GM23248 (cell line): ENCODE measurements at places on chromosomes 1 and 21. TPM values are rescaled to one million over a fixed set of nuclear protein-coding genes. Genes with fewer than 3 reads are reported as not detected.

Gene CELA2A
- total RNA-seq: not detected in 2 replicates

Gene NBPF20
- 1.4 and 3.0 TPM in 2 replicates for total RNA-seq

Gene TMEM54
- 41.7 and 60.4 TPM in 2 replicates for total RNA-seq

Gene RXRG
- not detected in 2 replicates for total RNA-seq

Gene FCRLB
- 8.3 and 14.5 TPM in 2 replicates for total RNA-seq

Gene TCP10L
- 0.97 TPM in 1 of 2 replicates, not detected in the other for total RNA-seq

Gene LCE3E
- total RNA-seq: not detected in 2 replicates

Gene AADACL3
- total RNA-seq: not detected in 2 replicates

Gene S100A1
- not detected in 2 replicates for total RNA-seq

Gene ANKRD35
- 0.38 and 0.65 TPM in 2 replicates for total RNA-seq

Gene NCMAP
- total RNA-seq: not detected in 2 replicates

Gene EVA1B
- total RNA-seq: 294 and 328 TPM in 2 replicates

Gene KIF21B
- under 0.01 TPM in 1 of 2 replicates, not detected in the other for total RNA-seq

Gene GPR153
- 8.0 and 8.6 TPM in 2 replicates for total RNA-seq

DNA sequence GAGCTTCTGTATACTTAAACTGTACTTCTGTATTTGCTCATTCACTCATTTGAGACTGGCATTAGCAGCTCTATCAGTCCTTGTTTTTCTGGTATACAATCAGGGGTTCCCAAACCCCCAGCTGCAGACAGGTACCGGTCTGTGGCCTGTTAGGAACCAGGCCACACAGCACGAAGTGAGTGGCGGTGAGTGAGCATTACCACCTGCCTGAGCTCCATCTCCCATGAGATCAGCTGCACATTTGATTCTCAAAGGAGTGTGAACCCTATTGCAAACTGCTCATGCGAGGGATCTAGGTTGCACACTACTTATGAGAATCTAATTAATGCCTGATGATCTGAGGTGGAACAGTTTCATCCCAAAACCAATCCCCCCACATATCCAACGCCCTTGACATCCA lies 18.2 kb upstream of the NUF2 start:
- H3K4me3 ChIP-seq: no peak overlapping the region
- H3K27me3 ChIP-seq: no peaks in the 10 kb centered on the region
- no peak for DNase-seq
- H3K27ac ChIP-seq: no peak overlapping the region

DNA sequence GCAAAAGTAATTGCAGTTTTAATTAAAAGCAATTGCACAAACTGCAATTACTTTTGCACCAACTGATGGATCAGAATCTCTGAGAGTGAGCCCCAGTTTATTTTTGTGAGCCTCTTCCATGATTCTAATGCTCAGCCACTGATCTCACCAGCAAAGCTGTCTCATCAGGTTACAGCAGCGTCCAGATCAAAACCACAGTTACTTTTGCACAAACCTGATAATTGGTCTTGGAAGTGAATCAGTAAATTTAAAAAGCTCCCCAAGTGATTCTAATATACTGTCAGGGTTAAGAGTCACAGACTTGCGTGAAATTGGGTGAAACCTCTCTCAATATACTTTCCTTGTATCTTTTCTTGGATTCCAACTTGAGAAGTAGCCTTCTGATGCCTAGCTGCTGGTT lies 13.5 kb upstream of the CR2 start:
- DNase-seq: no peak
- H3K27ac ChIP-seq: no peak overlapping the region

GRCh38 chr1:118143121-118143520 lies 41.9 kb downstream of the SPAG17 start:
- H3K36me3 ChIP-seq: no peaks in the 10 kb centered on the region
- no peaks in the 10 kb centered on the region for H3K27me3 ChIP-seq

DNA sequence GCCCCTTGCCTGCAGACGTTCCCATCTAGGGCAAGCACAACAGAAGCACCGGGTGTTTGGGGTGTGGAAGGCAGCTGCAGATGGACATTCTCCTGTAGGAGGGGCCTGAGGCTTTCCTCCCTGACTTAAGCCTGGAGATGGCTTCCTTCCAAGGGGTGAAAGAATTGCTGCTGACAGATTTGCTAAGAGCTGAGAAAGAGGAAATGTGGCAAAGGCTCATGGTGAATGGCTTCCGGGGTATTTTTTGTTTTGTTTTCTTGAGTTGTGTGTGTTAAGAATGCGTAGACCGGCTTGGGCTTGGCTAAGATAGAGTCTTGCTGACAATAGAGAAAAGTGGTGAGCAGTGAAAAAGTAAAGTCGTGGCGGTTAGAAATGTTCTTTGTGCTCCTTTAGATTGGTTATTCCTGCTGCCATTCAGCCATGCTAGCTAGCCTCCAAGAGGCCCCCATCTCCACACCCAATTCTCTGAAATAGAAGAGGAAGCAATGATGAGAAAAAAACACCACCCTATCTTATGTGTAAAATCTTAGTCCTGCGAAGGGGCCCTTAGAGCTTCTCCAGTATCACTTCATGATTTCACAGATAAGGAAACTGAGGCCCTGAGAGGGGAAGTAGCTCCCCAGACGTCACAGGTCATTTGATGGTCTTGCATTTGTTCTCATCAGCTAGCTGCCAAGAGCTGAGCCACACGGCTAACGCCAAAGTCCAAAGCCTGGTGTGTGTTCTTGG lies 36.9 kb downstream of the EIF2D start:
- DNase-seq: peak; percentile 70
- H3K27ac ChIP-seq: no peak overlapping the region
- peaks cover 14% of the 10 kb centered on the region for H3K4me1 ChIP-seq
- H3K4me3 ChIP-seq: no peak overlapping the region
- H3K36me3 ChIP-seq: no peaks in the 10 kb centered on the region
- no peaks in the 10 kb centered on the region for H3K27me3 ChIP-seq

GRCh38 chr1:30907481-30908315 lies 860 bp downstream of the SDC3 start:
- H3K27ac ChIP-seq: no peak overlapping the region
- no peaks in the 10 kb centered on the region for H3K36me3 ChIP-seq
- DNase-seq: peak; percentile 15

- no peaks in the 10 kb centered on the region for H3K36me3 ChIP-seq
- no peak overlapping the region for H3K4me3 ChIP-seq
- no peak overlapping the region for H3K27ac ChIP-seq
- no peaks in the 10 kb centered on the region for H3K27me3 ChIP-seq
Observed at GRCh38 chr1:150164779-150165178, 15.1 kb downstream of the PLEKHO1 start.

GRCh38 chr1:109655615-109656519 lies at the start of gene GSTM4:
Gene GSTM4 (plus strand): TSS chr1:109656099. CDS start chr1:109656390, 291 bp downstream.
- H3K27ac ChIP-seq: peak within 1 kb of the TSS; percentile 39; the same call in 1 of the 2 replicates
- peaks cover 13% of the 10 kb centered on the region; the same call in 1 of the 2 replicates for H3K27me3 ChIP-seq
- DNase-seq: peak; percentile 91
- H3K36me3 ChIP-seq: no peaks in the 10 kb centered on the region

- no peak overlapping the region for H3K4me3 ChIP-seq
- H3K27me3 ChIP-seq: no peaks in the 10 kb centered on the region
- no peaks in the 10 kb centered on the region for H3K4me1 ChIP-seq
Observed at GRCh38 chr1:155177918-155178281, 4.3 kb downstream of the TRIM46 start.

- peaks cover 20% of the 10 kb centered on the region for H3K4me1 ChIP-seq
- H3K27ac ChIP-seq: peak overlapping the region; percentile 82
- peak overlapping the region; percentile 67 for H3K4me3 ChIP-seq
- H3K36me3 ChIP-seq: no peaks in the 10 kb centered on the region
Observed at GRCh38 chr1:67619080-67619479, 65.9 kb upstream of the GADD45A start.

- H3K4me1 ChIP-seq: no peaks in the 10 kb centered on the region
- peaks cover 16% of the 10 kb centered on the region for H3K27me3 ChIP-seq
- H3K27ac ChIP-seq: no peak overlapping the region
- no peak for DNase-seq
- no peaks in the 10 kb centered on the region for H3K36me3 ChIP-seq
Observed at GRCh38 chr1:25676488-25676887, 59.9 kb downstream of the MAN1C1 start.

DNA sequence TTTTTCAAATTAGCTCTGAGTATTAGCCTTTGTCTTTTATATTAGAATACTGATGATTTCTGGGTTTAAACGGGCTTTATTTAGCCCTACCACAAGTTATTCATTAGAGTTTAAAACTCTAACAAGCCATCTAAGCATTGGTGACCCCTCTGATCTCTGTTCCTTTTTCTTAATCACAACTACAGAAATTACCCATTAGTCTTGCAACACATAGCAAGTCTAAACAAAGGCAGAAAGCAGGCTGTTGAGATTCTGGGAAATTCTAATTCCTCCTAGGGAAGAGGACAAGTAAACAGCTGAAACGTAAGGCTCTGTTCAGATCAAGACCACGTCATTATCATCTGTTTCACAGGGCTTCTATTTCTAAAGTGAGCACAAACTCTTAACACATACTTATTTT lies 491.2 kb upstream of the ZRANB2 start:
- H3K4me1 ChIP-seq: no peaks in the 10 kb centered on the region
- no peak overlapping the region for H3K27ac ChIP-seq
- no peak overlapping the region for H3K4me3 ChIP-seq
- H3K36me3 ChIP-seq: no peaks in the 10 kb centered on the region

GRCh38 chr1:54854381-54855020 lies 32.5 kb downstream of the DHCR24 start:
- no peaks in the 10 kb centered on the region; the same call in none of the 2 replicates for H3K36me3 ChIP-seq
- H3K4me1 ChIP-seq: peaks cover 48% of the 10 kb centered on the region
- no peaks in the 10 kb centered on the region for H3K27me3 ChIP-seq
- peak; percentile 25 for DNase-seq
- no peak overlapping the region for H3K4me3 ChIP-seq

- no peak for DNase-seq
- no peaks in the 10 kb centered on the region for H3K36me3 ChIP-seq
- no peak overlapping the region for H3K27ac ChIP-seq
- no peaks in the 10 kb centered on the region for H3K27me3 ChIP-seq
Observed at GRCh38 chr1:219188331-219188803, 14.7 kb downstream of the LYPLAL1 start.

DNA sequence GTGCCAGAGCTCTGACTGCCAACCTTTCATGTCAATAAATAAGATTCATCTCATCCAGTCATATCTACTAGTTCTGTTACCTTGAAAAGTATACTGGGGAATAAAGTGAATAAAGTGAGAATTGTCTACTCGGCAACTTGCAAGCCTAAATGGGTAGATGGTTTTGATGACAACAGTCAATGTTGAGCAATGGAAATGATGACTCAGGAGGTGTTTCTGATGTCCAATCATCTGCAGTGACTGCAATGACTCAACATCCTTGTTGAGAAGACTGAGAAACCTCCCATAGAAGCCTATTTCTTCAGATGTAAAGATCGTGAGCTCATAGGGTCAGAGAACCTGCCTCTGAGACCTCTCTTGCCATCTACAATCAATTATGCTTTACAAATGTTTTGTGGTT lies 276.4 kb downstream of the SPATA17 start:
- no peaks in the 10 kb centered on the region for H3K4me1 ChIP-seq
- no peaks in the 10 kb centered on the region for H3K36me3 ChIP-seq
- H3K27me3 ChIP-seq: no peaks in the 10 kb centered on the region

DNA sequence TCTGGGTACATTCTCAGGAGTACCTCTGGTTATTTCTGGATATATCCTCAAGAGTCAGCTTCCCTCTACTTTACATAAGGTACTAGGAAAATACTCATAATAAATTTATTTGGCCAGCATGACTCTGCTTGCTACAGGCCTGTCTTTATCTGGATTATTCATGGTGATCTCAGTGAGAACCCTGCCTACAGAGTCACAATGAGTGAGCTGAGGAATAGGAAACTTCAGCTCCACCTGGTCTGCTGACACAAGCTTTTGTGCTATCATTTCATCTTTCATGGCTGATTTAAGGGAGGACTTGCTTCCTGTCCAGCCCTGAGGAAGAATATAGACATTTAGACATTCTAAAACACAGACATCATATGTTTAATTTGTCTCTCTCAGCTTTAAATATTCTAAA lies 19.5 kb upstream of the SUCO start:
- no peak overlapping the region for H3K4me3 ChIP-seq
- H3K36me3 ChIP-seq: no peaks in the 10 kb centered on the region
- peak overlapping the region; percentile 49 for H3K27ac ChIP-seq
- DNase-seq: peak; percentile 80

GRCh38 chr1:14435368-14436023 lies 163.0 kb upstream of the KAZN start:
- H3K27ac ChIP-seq: no peak overlapping the region
- H3K27me3 ChIP-seq: no peaks in the 10 kb centered on the region
- no peaks in the 10 kb centered on the region for H3K36me3 ChIP-seq
- H3K4me1 ChIP-seq: peaks cover 30% of the 10 kb centered on the region
- H3K4me3 ChIP-seq: no peak overlapping the region

DNA sequence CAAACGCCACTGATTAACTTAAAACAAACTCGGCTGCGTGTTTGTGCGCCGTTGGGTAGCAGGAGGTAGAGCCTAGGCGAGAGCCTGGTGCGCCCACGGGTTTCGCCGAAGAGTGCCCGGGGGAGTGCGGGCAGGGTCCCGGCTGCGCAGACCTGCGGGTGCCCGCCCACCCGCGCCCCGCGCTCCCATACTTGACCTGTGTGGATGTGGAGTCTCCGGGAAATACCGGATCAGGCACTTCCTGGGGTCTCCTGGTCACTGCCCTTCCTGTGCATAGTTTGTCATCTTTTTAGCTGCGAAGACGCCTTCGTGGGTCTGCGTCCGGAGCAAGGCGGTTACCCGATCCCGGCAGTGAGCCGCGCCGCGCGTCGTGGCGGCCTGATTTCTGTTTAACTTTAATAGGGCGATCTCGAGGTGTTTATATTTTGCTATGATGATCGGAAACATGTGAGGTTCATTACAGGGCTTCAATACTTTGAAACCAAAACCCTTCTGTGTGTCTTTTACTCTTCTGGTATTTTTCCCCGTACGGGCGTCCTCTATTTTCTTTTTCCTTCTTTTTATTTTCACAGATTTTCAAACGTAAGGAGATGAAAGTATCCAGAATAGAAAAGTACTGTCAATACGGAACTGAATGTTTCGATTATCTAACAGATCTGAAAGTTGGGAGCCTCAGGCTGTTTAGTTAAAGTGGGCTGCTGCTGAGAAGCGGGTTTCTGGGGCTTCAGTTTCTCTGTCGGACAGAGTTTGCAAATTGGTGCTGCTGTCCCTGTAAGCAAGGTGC lies 15.2 kb downstream of the NR5A2 start:
- no peaks in the 10 kb centered on the region for H3K4me1 ChIP-seq
- H3K27ac ChIP-seq: no peak overlapping the region
- H3K27me3 ChIP-seq: peaks cover 84% of the 10 kb centered on the region
- DNase-seq: peak; percentile 41
